ENCODE measurements at places on chromosomes 11 and 22.

DNA sequence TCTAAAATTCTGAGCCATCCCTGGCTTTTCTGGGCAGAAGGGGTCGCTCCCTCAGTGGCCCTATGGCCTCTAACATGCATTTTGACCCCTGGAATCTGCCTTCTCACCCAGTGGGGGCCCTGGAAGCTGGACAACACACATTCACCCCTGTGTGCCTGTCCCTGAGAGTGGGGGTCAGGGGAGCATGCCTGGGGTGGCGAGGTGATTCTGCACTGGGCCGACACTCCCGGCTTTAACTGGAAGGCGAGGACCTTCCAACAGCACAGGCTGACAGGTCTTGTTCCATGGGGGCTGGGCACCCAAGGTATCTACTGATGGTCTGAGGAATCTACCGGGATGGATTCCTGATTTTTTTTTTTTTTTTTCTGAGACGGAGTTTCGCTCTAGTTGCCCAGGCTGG is 10.7 kb downstream of the PPM1F start:
- no peak for DNase-seq

GRCh38 chr11:42824067-42824466 is 487.7 kb upstream of the API5 start:
- DNase-seq, result no peak

DNA sequence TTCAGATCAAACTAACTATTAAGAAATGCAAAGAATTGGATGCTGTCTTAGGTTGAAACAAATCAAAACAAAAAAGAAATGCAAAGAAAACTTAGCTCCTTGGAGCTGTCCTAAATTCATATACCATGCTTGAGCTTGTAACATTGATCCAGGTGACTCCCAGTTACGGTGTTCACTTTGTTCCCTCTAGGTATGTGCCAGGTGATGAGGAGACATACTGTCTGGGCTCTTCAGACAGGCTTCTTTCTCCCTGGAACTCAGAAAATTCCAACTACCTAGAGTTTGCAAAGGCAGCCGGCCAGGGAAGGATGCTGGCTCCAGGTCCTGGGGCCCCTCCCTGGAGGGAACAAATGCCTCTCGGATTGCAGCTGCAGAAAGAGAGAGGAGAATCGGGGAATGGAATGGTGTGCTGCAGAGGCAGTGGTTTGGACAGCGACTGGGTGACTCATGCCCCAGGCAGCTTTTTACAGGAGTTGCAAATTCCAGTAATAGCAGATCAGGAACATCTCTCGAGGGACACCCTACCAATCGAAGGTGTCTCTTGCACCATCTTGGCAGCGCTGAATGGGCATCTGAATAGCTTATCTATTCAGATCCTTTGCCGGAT is 12.3 kb upstream of the ASPHD2 start:
- DNase-seq, result no peak

- no peak for DNase-seq
Measured at GRCh38 chr22:29887358-29887757, 4.4 kb downstream of the MTMR3 start.

- DNase-seq, result no peak
Measured at GRCh38 chr11:21421711-21422329, 752.4 kb downstream of the NELL1 start.

DNA sequence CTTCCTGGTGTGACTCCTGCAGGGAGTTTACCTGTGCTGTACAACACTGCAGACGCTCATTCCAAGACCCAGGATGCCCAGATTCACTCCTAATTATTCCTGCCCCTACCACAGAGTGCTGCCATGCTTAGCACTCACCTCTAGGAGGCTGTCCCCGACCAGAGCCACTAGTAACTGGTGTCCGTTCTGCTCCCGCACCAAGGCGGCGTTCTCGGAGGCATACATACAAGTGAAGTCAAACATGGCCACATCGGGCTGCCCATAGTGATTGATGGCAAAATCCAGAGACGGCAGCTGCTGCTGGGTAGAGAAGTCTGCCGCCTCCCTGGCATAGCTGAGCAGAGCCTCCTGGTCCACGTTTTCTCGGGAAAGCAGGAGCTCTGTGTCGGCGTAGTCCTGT is 122.3 kb upstream of the BID start:
- DNase-seq, result no peak

GRCh38 chr11:69931994-69932910 is 113.0 kb upstream of the FGF3 start:
- no peak for DNase-seq

- DNase-seq, result no peak
Measured at GRCh38 chr11:126370016-126370415, 14.5 kb downstream of the ST3GAL4 start.

DNA sequence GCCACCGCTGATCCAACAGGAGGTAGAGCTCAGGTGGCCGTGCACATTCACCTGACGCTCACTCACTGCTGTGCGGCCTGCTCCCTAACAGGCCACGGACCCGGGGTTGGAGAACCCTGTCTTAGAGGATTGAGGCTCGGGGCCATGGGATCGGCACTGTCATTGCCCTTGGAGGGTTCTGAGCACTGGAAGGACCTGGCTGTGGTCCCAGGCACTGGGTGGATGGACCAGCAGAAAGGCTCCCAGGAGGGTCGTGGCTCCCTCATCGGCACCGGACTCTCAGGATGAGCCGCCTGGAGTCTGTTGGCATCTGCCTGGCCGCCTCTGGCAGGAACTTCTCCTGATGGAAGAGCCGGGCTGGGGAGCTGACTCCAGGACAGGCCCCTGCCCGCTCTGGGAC is 6.5 kb downstream of the KCNQ1 start:
- no peak for DNase-seq

GRCh38 chr22:31825513-31825912 is 71.7 kb downstream of the DEPDC5 start:
- no peak for DNase-seq

DNA sequence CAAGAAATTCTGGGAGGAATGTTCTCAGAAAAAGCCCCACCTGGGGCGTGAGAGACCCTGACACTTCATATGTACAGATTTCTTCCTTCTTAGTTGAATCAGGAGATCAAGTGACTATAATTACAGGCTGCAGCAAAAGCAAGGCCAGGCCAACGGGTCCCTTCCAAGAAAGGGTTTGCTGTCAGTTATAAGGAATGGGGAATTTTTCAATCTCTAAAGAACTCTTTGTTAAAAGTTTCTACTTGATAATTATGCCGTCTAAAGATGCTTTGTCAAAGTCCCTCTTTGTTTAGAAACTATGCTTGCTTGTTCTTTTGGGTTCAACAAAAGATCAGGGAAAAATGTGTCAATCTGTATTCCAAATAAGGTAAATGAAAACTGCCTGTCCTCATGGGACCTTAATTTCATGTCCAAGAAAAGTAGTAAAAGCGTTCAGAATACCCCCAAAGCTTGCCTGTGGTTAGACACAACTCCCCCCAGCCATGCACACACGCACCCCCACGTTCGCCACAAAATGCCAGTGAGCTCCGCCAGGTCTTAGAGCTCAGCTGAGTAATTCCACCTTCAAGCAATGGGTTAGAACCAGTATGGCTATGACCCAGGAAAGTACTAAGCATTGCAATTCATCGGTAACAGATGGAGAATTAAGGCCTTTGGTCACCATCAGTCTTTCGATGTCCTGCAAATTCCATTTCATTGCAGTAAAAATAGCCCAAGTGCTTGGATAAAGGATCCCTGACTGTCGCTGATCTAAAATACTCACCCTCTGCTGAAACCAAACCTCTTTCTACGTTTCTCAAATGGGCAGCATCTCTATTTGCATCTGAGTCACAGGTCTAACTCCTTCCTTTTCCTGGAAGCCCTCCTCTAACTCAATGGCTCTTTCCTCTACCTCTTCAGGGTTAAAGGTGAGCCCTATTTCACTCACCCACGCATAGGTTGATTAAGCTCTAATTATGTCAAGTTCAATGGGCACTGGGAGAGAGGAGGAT is 419.2 kb upstream of the SYN3 start:
- DNase-seq, result no peak

DNA sequence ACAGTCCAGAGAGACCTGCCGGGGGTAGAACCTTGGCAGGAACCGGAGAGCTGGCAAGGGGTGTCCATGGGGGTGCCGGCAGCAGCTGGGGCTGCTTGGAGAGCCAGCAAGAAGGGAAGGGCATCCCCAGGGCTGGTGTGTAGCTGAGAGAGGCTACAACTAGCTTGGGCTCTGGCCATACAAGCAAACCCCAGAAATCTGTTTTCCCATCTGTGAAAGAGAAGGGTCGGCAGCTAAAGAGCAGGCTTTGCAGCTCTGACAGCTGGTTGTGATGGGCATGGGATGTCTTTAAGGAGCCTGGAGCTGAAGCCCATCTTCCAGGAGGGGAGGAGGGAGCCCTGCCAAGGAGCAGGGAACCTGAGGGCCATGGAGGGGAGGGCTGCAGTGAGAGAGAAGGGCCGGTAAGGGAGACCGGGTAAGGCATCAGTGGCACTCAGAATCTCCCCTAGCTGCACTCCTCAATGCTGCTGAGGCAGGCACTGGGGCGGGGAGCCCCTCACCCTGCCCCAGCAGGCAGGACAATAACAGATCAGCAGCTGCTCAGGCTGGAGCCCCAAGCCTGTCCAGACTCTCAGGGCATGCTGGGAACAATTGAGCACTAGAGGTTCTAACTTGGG is 3.9 kb downstream of the CHST1 start:
- DNase-seq, result no peak

DNA sequence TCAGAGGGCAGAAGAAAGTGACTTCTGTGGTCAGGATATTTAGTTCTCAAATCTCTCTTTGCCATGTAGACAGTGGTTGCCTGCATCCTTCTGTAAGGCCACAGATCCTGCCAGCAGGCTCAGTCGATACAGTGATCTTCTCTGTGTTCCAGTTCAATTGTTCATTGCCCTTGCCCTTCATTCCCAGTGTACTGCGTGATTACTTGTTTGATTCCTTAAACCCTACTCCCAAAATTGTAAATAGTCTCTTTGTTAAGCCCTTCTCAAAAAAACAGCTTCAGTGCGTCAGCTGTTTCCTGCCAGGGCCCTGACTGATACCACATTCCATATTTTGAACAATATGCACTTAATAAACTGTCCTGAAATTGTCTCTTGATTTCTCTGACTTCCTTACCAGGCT is 9.3 kb upstream of the TYR start:
- DNase-seq, result no peak

- DNase-seq, result no peak
Measured at GRCh38 chr22:44468973-44469372, 29.1 kb downstream of the RTL6 start.

- DNase-seq, result no peak
Measured at GRCh38 chr11:79049741-79050179, 391.1 kb downstream of the TENM4 start.

- DNase-seq, result peak; percentile 25
Measured at GRCh38 chr11:75786101-75786736, 17.6 kb downstream of the DGAT2 start.

GRCh38 chr11:105719073-105719822 is 109.4 kb downstream of the GRIA4 start:
- DNase-seq, result no peak

DNA sequence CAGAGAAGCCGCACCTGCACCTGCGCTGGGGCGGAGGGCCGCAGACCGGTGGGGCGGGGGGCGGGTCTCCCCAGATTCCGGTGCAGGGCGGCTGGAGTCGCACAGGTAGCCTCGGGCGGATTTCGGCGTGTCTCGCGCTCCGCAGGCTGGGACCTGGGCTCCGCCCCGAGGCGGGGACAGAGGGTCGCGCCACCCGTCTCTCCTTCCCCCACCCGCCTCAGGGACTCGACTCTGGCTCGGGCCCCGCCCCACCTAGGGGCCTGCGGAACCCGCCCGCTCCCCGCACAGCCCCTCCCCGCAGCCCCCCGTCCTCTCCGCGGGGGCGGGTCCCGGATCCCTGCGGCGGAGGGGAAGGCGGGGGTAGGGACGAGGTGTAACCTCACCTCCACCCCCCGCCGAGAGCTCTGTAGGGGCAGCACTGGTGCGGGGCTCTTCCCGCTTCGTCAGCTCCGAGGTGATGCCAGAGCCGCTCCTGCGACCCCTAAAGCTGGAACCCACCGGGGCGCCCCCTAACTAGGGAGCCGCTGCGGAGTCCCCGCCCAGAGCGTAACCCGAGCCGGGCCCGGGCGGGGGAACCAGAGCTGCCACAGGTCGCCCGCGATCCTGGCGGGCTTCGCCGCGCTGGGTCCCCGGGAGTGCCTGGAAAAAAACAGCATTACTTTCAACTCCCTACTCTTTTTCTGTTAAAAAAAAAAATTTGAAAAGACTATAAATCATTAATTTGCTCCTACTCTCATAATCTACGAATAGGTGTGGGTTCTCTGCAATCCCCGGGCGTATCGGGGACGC is at the start of gene SLC29A2:
Gene SLC29A2, minus strand, starts transcription at position 134 of the 789 bp plus-strand sequence. CDS start 169 bp downstream, outside the sequence.
- peak; percentile 64 for DNase-seq

- no peak for DNase-seq
Measured at GRCh38 chr22:44661659-44662569, 40.1 kb upstream of the PRR5 start.

DNA sequence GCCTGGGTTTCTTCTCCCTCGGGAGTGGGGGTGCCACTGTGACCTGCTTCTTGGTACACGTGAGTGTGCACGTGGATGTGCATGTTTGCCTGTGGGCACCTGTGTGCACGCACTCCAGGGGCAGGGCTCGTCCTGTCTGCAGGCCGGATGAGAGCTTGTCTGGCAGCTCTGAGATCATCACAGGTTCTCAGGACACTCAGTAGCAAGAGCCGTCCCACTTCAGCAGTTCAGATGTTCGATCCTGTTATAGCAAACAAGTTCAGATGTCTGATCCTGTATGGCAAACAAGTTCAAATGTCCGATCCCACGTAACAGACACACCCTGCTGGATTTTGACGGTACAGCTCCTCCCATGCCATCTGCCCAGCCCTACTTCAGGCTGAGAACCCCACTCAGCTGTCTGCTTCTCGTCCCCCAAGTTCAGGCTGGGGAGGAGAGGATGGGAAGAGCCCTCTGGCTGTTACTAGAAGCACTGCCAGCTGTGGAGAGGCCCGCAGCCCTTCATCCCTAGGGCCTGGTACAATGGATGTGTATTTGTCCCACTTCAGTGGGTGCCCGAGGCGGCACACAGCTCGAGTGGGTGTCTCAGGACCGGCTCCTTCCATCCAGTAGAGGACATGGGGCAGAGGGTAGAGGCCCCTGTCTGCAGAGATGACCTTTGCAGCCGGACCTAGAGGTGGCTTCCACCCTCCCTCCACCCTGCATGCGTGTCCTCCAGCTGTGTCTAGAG is 1126.9 kb downstream of the BRD1 start:
- DNase-seq, result no peak

- no peak for DNase-seq
Measured at GRCh38 chr11:111307472-111308108, 9.2 kb downstream of the POU2AF3 start.

- no peak for DNase-seq
Measured at GRCh38 chr11:30488304-30488998, 97.7 kb downstream of the MPPED2 start.
